ENCODE measurements at places on chromosomes 2 and 18.

DNA sequence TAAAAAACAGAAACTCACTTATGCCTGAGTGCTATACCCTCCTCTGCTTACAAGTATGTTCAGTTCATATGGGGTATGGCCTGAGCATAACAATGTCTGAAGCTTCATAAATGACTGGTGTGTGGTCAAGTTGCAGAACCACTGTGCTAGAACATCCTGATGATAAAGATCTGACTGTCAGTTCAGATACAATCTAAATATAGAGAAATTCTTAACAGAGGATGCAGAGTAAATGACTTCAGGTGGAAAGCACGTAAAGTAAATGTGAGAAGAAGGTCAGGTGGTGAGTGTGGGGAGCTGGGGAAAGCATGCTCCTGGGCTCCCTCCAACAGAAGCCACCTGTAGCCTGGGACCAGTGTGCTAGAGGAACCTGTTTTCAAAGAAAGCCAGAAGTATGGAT, 926.2 kb downstream of the TSN start:
- no peak for DNase-seq

- no peak for DNase-seq
Observed at GRCh38 chr18:56712761-56713160, 61.6 kb downstream of the WDR7 start.

DNA sequence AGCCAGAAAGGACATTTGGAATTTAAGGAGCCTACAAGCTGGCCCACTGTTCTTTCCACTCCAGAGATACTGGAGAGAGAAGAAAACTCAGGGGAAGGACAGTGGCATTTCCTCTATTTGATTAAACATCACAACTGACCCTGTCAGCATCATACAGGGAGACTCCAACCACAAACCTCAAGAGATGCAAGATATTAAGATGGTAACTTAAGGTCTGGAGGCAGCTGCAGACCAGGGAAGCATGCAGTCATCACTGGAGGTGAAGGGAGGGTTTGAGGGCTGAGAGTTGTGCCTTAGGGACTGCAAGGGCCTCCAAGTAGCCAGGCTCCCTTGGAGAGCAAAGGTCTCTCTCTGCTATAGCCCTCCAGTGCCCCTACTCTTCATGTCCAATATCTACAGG, 67.4 kb downstream of the RNF152 start:
- no peak for DNase-seq

DNA sequence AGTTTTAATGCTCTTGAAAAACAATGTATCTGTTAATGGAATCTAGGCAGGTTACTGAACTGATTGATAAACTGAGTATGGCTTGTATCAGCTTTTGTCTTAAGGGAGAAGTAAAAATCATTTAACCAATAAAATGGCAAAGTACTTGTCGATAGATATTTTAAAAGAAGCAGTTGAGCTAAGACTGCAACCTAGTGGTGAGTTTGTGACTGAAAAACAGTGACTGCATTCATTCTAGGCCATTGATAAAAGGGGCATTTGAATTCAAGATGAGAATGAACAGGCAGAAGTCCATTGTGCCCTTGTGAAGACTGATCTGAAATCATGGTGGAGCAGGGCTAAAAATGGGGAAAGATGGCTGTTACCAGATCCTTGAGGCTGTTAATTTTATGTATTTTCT, 59.4 kb upstream of the MSTN start:
- DNase-seq: no peak

GRCh38 chr2:121031568-121032340, 253.2 kb downstream of the TFCP2L1 start:
- DNase-seq: no peak

GRCh38 chr2:19224011-19224410, 134.4 kb downstream of the OSR1 start:
- DNase-seq: no peak

DNA sequence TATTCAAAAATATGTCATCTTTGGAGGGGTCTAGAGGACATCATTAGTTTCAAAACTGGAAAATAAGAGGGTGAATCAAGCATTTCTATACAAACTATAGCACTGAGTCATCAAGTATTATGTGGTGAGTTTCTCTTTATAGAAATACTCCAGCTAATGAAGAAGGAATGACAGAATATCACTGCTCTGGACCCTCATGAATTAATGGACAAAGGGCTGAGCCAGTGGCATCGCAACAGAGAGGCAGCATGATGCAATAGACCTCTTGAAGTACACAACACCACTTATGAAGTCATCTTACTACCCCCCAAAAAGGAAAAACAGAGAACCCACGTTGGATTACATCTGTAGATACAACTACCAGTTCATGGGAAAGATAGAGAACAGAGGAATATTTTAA, 27.4 kb upstream of the EIF2AK3 start:
- DNase-seq: no peak

- no peak for DNase-seq
Observed at GRCh38 chr2:18132697-18133096, 254.2 kb downstream of the KCNS3 start.

- no peak for DNase-seq
Observed at GRCh38 chr18:477565-477964, 22.9 kb downstream of the COLEC12 start.

DNA sequence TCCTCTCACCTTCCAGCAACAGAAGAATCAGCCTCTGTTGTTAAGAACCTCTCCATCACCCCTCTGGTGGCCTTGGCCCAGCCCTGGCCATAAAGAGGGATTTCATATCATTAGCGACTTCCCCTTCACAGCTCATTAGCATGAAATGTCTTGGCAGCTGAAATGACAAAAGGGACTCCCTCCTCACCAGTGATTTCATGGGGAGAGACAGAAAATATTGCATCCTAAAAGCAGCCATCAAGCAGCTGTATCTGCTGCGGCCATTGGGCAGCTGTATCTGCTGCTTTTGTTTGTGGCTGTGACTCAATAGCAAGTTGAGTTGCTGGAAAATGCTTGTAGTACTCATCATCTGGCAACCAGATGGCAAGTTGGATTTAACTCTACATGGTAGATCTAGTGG, 105.9 kb upstream of the RMDN2 start:
- DNase-seq: no peak

- no peak for DNase-seq
Observed at GRCh38 chr2:25294573-25295462, 46.9 kb downstream of the DNMT3A start.

- no peak for DNase-seq
Observed at GRCh38 chr2:237322564-237322963, 91.4 kb downstream of the COL6A3 start.

GRCh38 chr2:189517847-189518535, 62.6 kb downstream of the SLC40A1 start:
- DNase-seq: peak; percentile 53

DNA sequence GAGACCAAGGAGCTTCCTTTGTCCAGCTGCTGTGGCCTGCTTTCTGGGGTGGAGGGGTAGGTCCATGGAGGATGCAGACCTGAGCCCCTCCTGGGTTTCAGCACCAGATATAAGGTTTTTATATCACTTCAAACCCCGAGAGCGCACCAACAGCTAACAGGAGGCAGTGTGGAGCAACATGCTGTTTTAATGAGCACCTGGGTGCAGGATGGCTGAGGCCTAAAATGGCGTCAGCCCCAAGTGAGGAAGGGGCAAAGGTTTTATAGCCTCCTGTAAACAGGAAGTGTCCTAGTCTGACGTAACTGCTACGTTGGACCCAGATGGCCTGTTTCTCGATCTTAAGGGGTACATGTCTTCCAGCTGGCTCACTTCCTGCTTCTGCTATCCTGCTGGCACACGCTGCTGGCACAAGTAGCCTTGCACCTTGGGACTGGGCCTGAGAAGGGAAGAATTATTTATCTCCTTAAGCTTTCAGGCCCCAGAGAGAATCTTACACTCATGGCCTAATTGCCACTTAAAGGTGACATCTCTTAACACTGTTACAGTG, 11.4 kb upstream of the REG1B start:
- DNase-seq: no peak

DNA sequence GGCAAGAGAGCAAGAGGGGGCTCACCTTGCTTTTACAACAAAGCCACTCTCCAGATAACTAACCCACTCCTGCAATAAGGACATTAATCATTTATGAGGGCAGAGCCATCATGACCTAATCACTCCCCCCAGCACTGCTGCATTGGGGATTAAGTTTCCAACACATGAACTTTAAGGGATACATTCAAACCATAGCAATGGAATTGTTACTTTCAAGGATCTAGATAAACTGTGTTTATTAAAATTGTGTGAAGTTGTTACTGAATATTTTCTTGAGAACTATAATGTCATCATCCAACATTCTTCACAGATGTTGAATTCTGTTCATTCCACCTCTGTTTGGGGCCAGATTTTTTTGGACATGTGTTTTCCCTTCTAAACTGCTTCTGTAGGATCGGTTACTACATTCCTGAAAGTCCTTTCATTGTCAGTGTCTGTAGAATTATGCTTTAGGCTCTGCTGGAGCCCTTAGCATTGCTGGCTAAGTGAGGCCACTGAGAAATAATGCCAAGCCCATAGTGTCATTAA, 50.4 kb downstream of the SPATS2L start:
- DNase-seq: no peak

DNA sequence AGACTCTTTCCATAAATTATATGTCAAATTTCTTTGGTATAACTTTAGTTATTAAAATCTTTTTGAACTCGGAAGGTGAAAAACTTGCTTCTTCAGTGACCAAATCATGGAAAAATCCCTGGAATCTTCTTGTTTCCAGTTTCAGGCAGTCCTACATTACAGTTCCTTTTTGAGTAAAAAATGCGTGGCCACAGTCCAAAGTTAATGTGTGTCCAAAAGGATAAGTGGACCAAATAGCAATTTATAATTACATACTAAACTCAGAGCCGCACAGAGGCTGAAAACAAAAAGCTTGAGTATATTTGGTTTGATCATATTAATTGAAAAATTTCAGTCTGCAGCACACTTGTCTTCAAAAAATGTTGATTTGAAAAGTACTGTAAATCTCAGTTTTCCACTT, 28.4 kb upstream of the DYNC2LI1 start:
- peak; percentile 33 for DNase-seq

DNA sequence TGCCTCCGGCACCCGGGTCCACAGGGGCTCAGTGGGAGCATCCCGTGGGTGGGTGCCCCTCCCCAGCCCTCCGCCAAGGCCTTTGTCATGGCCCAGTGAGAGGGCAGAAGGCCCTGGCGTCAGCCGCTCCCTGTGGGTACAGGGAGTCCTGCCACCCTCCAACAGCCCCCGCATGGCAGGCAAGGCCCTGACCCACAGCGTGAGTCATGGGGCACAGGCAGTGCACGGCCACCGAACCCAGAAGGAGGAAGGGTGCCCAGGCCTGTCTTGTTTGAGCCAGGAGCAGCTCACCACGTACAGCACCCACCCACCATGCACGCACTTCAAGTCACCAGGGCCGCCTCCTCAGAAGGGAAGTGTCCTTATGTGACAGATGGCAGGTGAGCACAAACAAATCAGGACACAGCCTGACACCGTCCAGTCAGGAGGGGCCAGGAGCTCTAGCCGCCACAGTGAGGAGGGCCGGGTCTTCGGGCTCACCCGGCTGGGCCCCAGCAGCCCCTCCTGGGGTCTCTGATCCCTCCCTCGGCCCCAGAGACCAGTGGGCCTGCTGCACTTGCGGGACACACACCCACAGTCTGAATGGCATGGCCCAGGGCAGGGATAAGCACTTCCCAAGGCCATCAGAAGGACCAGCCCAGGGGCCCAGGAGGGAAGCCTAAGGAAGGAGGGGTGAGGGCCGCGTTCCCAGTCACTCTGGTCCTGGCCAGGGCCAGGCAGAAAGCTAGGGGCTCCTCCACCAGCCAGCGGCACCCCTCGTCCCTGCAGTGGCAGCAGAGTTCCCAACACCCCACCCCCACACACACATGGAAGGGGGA, 25.8 kb downstream of the BIN1 start:
- no peak for DNase-seq

DNA sequence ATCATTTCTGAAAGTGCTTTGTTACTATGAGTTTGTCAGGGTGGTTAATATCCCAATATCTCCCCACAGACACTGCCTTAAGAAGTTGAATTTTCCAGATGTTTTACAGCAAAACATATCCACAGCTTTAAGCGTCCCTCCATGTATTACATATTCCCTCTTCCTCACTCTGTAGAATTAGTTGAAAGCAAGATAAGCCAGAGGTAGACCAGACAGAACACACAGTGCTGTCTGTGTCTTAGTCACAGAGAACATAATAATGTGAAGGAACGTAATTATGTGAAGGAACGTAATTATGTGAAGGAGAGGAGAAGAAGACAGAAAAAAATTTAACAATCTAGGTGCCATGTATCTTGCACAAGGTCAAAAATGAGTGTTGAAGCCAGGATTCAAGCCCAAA, 81.9 kb upstream of the LRATD1 start:
- DNase-seq: no peak

DNA sequence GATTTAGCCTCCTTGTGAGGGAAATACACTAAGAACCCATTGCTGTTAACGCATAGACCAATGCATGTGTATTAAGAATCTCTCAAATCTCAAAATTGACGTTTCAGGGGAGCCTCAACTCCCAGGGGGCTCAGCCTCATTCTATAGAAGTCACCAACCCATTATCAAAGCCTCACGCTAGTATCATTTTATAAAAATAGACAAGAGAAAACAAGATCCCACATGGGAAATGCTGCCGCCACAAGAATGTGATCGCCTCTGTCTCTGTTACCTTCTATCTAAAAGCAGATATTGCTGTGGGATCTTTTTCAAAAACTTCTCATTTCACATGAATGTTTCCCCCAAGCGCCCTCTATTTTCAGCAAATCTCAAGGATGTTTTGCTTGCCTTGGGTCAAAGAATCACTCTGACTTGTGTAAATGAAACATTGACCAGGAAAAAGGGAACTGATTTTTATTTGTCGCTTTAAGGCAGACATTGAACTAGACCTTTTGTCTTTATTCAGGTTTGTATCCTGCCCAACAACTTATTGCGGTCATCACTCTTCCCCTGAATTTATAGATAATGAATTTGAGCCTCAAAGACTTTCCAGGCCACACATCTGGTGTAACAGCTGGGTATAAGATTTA, 679.0 kb upstream of the ID2 start:
- no peak for DNase-seq

GRCh38 chr2:106288873-106289272, 94.8 kb upstream of the UXS1 start:
- no peak for DNase-seq

DNA sequence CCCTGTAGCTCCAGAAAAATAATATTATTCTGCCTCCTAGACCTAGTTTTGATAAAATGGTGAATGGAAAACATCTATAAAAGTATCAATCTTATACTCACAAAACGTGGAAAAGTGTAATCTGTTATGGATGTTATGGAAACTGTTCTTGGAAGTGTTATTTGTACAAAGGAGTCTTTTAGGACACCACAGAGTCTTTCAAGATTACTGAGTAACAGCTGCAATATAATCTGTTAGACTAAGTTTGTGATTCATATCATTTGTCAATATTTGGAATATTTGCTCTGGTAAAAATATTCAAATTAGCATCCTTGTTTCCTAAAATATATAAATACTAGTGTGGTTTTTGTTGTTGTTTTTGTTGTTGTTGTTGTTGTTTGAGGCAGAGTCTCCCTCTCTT, 87.9 kb downstream of the RAD51AP2 start:
- no peak for DNase-seq

DNA sequence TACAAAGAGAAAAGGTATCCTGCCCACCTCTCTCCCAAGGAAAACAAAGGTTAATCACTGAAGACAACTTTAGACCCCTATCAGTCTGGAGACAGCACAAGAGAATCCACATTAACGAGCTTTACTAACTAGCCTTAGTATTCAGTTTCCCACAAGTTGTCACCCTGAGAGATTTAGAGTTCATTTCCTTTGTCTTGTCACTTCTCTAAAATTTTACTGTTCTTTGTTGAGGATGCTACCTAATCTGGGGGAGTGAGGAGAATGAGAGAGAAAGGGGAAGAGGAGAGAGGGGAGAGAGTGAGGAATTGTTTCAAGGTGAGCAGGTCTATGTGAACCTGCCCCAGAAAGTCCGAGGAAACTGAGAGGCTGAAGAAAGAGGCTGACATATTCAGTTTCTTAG, 28.4 kb downstream of the C2orf76 start:
- DNase-seq: no peak

- no peak for DNase-seq
Observed at GRCh38 chr2:226064932-226065570, 665.5 kb downstream of the NYAP2 start.
